CD8-positive, alpha-beta T cell (primary cell): ENCODE measurements at places on chromosomes 4 and X. TPM values are rescaled to one million over a fixed set of nuclear protein-coding genes. Genes with fewer than 3 reads are reported as not detected.

DNA sequence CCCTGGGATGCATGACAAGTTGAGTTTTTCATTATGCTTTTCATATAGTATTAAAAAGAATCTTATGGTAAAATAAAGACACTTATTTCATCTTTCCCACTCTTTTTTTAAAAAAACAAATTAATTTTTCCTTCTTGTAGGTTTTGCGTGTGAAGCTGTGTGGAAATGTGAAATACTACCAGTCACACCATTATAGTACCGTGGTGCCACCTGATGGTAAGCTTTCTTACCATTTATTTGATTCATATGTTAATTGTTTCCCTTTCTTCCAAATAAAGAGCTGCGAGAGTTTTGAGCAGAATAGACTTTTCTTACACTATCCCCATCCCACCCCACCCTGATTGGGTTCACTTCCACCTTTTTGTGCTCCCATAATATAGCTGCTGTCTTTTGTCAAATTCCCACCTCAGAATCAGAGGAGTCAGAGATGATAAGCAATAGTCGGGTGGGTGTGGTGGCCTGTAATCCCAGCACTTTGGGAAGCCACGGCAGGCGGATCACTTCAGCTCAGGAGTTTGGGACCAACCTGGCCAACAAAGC is 44.3 kb downstream of the CASP6 start:
- DNase-seq, result peak; percentile 53

GRCh38 chrX:9519546-9520216 is 54.8 kb downstream of the TBL1X start:
- DNase-seq, result no peak

DNA sequence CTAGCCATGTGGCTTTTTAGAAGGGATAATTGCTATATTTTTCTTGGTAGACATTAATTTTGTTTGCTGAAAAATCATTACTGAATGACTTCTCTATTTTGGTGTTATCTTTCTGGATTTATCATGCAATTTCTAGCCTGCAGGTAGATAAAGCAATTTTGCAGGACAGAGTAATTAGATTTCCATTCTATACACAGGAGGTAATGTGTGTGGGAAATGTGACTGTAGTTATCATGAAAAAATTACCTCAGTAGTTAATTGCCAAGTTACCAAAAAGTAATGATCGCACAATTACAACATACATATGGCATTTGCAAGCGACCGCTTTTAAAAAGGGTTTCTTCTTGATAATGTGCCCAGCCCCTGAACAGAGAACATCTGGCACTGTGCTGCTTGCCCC is 66.1 kb downstream of the KIT start:
- DNase-seq, result no peak

The TEX28 gene
- total RNA-seq, result not detected

GRCh38 chrX:153057281-153057680 is 1.0 kb downstream of the PNMA3 start:
- no peak for DNase-seq

The OGT gene
- total RNA-seq, result 295 TPM

- DNase-seq, result no peak
Measured at GRCh38 chr4:41232856-41233255, 18.5 kb upstream of the APBB2 start.

- DNase-seq, result no peak
Measured at GRCh38 chrX:3175659-3176438, 134.6 kb downstream of the ARSF start.
